ENCODE measurements at places on chromosomes 5 and 9.

- no peak for DNase-seq
These were observed 29.1 kb upstream of the BNC2 start for GRCh38 chr9:16899606-16900005.

GRCh38 chr9:32442433-32442832 lies 58.0 kb downstream of the ACO1 start:
- no peak for DNase-seq

DNA sequence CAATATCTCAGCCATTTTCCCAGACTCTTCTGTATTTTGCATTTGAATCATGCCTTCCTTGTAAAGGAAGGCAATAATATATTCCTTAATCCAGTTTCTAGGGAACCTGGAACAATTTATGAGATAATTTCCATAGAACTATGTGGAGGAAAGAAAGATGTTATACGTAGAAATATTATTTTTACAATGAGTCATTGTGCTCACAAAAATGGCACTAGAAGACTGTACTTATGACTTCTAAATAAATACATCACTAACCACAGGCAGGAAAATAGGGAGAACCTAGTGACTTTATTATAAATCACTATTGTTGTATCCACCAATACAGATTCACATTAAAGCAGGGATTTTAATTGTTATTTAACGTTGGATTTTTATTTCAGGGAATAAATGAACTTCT lies 87.6 kb downstream of the FBXO38 start:
- DNase-seq: peak; percentile 69

GRCh38 chr9:137042751-137043727 lies 2.9 kb downstream of the NPDC1 start:
- DNase-seq: no peak

DNA sequence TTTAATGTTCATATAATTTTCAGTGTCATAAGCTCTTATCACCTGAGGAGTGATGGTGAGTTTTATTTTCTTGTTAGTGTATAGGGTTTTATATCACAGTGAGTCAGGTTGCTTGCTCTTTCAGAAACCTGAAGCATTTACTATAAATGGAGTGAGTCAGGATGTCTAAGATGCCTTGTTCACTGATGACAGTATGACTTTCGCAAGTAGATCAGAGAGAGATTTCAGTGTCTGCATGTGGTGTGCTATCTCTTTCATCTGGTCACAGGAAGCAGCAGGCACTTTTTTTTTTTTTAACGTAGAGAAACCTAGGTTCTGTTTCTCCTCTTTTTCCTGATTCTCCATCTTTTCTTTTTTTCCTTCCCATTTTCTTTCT lies 237.1 kb downstream of the DMRTA1 start:
- peak; percentile 64 for DNase-seq

- DNase-seq: no peak
These were observed 102.9 kb upstream of the RAD23B start for GRCh38 chr9:107180206-107180605.

- DNase-seq: no peak
These were observed 58.7 kb upstream of the RGMB start for GRCh38 chr5:98714710-98715288.

DNA sequence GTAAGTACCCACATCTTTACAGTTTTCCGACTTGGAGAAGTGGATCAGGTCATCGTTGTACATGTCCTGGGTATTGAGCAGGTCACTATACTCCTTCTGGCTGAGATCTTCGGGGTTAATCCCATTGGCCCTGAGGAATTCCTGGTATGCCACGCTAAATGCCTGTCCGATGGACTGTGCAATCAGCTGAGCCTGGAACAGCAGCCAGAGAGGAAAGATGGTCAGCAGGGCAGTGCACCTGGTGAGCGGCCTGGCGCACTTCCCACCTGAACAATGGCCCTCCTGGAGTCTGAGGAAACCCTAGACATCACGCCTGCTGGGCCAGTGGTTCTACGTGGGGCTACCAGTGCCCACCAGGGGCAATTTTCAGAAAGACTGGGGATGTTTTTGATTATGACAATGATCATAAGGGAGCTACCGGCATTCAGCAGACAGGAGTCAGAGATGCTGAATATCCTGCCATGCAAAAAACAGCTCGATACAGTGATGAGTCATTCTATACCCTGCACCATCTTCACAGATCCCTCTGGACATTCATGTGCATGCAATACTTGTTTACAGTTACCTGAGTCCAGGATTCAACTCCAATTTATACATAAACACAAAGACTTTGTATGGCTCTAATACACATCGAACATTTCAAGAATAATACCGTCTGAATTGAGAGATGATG lies 127.2 kb downstream of the ENTREP1 start:
- DNase-seq: no peak

- DNase-seq: peak; percentile 72
These were observed 50.7 kb downstream of the CFAP95 start for GRCh38 chr9:69871118-69871834.

- DNase-seq: peak; percentile 18
These were observed 194.6 kb upstream of the KIF2A start for GRCh38 chr5:62111428-62111827.

GRCh38 chr5:167797933-167798332 lies 493.5 kb upstream of the WWC1 start:
- DNase-seq: no peak

DNA sequence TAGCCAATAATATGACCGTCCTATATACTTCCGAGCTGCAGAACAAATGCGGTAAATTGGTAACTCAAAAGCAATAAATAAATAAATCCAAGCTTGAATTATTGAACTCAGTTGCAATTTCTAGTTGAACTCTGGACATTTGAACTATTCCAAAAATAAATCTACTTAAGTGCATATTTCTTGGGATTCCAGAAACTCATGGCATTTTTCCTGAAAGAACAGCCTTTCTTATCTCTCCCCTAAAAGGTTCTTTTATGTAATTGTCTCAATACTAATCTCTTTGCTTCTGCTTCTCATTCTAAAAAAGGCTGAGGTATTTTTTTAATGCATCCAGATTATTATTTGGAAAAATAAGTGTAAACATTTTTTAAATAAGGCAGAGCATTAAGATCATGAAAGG lies 131.7 kb downstream of the TRPM6 start:
- no peak for DNase-seq

- peak; percentile 27 for DNase-seq
These were observed 129.5 kb downstream of the NIPBL start for GRCh38 chr5:37005946-37006540.

DNA sequence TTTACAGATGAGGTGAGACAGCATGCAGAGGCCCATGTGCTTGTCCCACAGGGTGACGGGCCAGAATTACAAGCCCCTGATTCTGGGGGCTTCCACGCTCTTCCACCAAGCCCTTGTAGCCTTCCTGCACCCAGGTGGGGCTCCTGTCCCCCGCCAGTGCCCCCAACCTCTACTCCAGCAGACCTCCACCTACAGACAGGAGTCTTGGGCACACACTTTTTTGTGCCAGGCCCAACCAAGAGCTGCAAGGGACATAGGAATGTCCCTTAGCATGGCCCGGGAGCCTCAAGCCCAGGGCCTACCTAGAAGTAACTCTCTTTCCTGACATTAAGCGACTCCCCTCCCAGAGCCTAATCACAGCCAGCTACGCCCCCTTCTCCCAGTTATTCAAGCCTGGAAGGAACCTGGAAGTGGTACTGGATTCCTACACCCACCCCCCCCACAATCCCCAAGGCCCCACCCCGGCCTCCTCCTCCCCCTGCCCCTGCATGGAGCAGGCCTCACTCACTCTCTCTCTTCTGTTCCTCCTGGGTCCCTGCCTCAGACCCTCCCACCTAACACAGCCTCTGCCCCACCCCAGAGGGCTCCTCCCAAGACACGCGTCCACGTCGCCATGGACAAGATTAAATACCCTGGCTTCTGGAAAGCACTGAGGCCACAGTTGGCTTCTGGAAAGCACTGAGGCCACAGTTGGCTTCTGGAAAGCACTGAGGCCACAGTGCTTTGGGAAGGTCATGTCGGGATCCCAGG lies 30.5 kb downstream of the ADAMTS2 start:
- DNase-seq: peak; percentile 31

- no peak for DNase-seq
These were observed 33.3 kb downstream of the CD180 start for GRCh38 chr5:67163231-67163756.

GRCh38 chr5:40733434-40733833 lies 22.3 kb downstream of the TTC33 start:
- no peak for DNase-seq

GRCh38 chr5:41425736-41426135 lies 84.7 kb downstream of the PLCXD3 start:
- no peak for DNase-seq

- DNase-seq: peak; percentile 97
These were observed at the start of gene COL5A1 for GRCh38 chr9:134641173-134641989. TSS of gene COL5A1 (plus strand) at chr9:134641803. CDS start at chr9:134642188, 385 bp downstream.

All from fibroblast of skin of back (primary cell).